ENCODE measurements at places on chromosomes 1 and 21.

DNA sequence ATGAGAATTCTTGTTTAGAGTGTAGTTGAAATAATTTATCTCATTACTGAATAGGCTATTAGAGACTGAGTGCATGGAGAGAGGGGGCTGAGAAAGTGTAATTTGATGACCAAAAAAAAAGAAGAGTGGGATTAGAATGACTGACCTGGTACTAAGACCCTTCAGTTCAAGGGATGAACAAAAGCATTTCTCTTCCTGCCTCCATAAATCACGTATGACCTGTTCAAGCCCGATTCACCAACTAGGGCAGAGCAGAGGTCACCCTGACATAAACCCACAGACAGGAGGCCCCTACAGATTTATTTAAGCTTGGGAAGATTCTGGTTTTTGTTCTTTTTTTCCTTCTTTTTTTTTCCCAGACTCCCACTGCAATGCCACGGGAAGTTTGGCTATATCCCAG, 123.7 kb upstream of the COP1 start:
- DNase-seq, result no peak

GRCh38 chr1:33849211-33849610, 14.7 kb upstream of the HMGB4 start:
- no peak for DNase-seq

DNA sequence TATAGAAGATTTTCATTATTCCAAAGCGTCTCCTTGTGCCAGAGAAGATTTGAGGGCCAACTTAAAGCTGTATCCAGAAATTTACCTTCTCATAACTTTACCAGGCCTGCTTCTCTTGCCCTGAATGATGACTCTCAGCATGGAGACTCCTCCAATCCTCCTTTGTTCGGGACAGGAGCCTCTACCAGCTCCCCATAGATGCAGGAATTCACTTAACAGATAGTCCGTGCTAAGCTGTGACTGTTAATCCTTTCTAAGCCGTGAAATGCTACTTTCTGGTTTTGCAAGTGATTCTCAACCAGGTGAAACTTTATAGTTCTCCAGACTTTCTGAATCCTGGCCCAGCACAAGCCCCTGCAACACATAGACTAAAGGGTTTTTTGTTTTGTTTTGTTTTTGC, 31.8 kb upstream of the KCND3 start:
- no peak for DNase-seq

DNA sequence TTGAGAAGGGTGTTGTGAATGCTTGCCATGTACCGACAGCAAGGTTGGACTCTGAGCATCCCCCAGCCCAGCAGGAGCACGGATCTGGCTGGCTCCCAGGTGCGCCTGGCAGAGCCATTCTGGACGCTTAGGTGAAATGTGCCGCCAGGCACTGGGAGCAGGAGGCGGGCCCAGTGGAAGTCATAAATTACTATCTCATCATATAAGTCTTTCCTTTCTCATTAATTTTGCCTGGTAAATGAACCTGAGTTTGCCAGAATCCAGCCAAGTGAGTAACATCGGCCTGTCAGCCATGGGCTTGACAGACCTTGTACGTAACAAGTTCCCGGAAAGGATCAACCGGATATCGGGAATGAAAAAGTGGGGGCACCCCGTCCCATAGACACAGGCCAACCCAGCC, 179.5 kb upstream of the ARHGEF16 start:
- DNase-seq, result no peak

DNA sequence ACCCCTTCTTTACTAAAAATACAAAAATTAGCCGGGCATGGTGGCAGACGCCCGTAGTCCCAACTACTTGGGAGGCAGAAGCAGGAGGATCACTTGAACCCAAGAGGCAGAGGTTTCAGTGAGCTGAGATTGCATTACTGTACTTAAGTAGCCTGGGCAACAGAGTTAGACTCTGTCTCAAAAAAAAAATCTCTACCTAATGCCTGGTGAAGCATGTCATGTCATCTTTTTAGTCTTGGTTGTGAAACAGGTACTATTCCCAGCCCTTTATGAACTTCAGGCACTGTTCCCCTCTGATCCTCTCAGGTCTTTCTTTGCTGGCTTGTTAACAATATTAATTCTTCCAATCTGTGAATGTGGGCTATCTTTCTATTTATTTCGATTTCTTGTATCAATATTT, 22.1 kb downstream of the PRRC2C start:
- DNase-seq, result no peak

DNA sequence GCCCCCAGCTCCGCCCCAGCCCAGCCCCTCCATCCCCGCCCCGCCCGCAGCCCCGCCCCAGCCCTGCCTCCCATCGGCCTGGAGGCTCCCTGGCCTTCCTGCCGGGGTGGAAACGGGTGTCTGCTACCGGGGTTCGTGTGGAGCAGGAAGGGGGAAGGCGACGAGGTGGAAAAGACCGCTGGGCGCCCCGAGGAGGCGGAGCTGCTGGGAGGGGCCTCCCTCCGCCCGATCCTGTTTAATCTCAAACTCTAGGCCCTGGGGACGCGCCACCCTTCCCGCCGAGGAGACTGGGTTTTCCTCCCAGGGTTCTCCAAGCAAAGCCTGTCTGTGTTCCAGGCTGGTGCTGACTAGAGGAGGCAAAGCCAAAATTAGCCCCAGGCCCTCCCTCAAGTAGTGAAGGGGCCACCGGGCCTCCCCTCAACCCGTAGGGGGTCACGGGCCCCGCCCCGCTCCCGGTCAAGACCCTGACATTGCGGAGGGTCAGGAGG, 16.2 kb upstream of the TTLL10 start:
- DNase-seq, result peak; percentile 34

Measured in NCI-H1930 (cell line).